ENCODE measurements at places on chromosomes 2 and 18.

DNA sequence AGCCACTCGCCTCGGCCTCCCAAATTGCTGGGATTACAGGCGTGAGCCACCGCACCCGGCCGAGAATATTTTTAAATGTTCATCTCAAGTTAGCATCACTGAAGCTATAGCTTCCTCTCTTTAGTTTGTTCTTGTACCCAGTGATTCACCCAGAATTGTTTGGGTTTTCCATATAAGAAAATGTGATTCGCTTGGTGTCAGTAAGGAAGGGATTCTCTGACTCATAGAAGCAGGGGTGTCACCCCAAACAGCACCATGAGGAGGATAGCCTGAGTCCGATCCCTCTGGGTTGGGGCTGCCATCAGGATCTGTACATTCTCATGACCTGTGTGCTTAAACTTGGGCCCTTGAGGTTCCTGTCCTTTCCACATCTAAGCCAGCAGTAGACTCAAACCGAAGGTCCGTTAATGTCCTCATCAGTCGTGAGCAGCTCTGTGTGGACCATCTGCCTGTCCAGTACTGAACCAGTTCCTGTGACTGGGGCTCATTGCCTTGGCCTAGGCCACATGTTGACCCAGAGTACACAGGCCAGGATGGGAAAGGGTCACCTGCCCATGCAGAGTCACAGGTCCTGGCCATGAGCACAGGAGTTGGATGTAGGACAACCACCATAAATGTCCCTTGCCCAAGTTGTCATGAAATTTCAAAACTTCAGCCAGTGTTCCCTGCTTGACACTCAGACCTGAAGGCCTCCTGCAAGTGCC is 311.9 kb downstream of the GBX2 start:
- DNase-seq = no peak
- no peak overlapping the region for H3K4me3 ChIP-seq
- H3K27ac ChIP-seq = no peak overlapping the region
- H3K4me1 ChIP-seq = no peaks in the 10 kb centered on the region

GRCh38 chr2:54574107-54574859 is 118.2 kb downstream of the SPTBN1 start:
- DNase-seq = peak; percentile 83
- H3K27me3 ChIP-seq = no peaks in the 10 kb centered on the region
- H3K4me3 ChIP-seq = peak overlapping the region; percentile 17
- H3K4me1 ChIP-seq = peaks cover 94% of the 10 kb centered on the region
- peak overlapping the region; percentile 93 for H3K27ac ChIP-seq

DNA sequence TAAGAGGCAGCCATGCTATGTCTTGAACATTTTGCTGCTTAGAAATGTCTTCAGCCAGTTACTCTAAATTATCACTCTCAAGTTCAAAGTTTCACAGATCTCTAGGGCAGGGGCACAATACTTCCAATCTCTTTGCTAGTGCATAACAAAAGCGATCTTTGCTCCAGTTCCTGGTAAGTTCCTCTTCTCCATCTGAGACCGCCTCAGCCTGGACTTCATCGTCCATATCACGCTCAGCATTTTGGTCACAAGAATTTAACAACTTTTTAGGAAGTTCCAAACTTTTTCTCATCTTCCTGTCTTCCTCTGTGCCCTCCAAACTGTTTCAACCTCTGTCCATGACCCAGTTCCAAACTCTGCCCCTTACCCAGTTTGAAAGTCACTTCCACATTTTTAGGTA is 8.8 kb upstream of the SLC35F5 start:
- no peaks in the 10 kb centered on the region for H3K36me3 ChIP-seq
- no peak overlapping the region for H3K4me3 ChIP-seq
- H3K27ac ChIP-seq = no peak overlapping the region

GRCh38 chr18:23137788-23138216 is 2.5 kb downstream of the CABLES1 start:
- peaks cover 32% of the 10 kb centered on the region for H3K4me1 ChIP-seq
- peaks cover 54% of the 10 kb centered on the region for H3K27me3 ChIP-seq
- DNase-seq = no peak
- no peak overlapping the region for H3K27ac ChIP-seq
- no peaks in the 10 kb centered on the region for H3K36me3 ChIP-seq

- no peaks in the 10 kb centered on the region for H3K27me3 ChIP-seq
- H3K36me3 ChIP-seq = peaks cover 1% of the 10 kb centered on the region
- no peak overlapping the region for H3K27ac ChIP-seq
- no peaks in the 10 kb centered on the region for H3K4me1 ChIP-seq
- peak; percentile 27 for DNase-seq
- no peak overlapping the region for H3K4me3 ChIP-seq
Observed at GRCh38 chr2:70009762-70010575, 48.5 kb upstream of the ASPRV1 start.

DNA sequence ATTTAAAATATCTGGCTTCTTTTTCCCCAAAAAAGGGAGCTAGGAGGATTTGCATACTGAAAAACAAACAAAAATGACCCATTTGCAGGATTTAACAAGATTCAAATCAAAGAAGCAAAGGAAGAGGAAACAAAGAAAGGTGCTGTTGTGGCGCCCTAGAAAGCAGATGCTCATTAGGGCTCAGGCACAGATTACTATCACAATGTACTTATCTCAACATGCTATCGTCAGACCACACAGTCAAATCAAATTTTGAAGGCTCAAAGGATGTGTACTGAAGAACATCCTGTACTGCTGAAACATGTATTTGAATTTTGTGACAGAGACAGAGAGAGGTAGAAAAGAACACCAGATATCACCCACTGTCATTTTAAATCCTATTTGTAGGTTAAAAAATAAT is 10.9 kb downstream of the RBMS1 start:
- no peaks in the 10 kb centered on the region for H3K27me3 ChIP-seq
- H3K27ac ChIP-seq = no peak overlapping the region
- no peaks in the 10 kb centered on the region for H3K36me3 ChIP-seq
- no peak overlapping the region for H3K4me3 ChIP-seq
- no peaks in the 10 kb centered on the region for H3K4me1 ChIP-seq

DNA sequence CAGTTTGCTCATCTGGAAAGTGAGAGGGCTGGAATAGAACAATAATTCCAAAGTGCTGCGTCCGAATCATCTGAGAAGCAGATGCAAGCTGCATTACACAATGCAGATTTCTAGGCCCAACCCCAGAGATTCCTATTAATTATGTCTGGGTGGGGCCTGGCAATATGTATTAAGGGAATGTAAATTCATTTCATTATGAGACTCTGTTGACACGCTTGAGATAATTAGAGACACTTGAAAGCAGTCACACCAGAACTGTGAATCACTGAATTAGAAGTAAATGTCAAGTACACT is 54.7 kb upstream of the HK2 start:
- H3K4me1 ChIP-seq = no peaks in the 10 kb centered on the region
- H3K27me3 ChIP-seq = no peaks in the 10 kb centered on the region
- H3K4me3 ChIP-seq = no peak overlapping the region
- DNase-seq = no peak
- H3K27ac ChIP-seq = no peak overlapping the region

GRCh38 chr2:30231996-30232800 is 864 bp downstream of the LBH start:
- peak; percentile 94 for DNase-seq
- no peaks in the 10 kb centered on the region for H3K27me3 ChIP-seq
- peak overlapping the region; percentile 94 for H3K27ac ChIP-seq
- H3K4me1 ChIP-seq = peaks cover 42% of the 10 kb centered on the region

GRCh38 chr18:63376538-63376937 is 9.5 kb upstream of the KDSR start:
- H3K27me3 ChIP-seq = no peaks in the 10 kb centered on the region
- H3K4me3 ChIP-seq = no peak overlapping the region
- H3K27ac ChIP-seq = no peak overlapping the region
- no peaks in the 10 kb centered on the region for H3K36me3 ChIP-seq
- no peak for DNase-seq
- H3K4me1 ChIP-seq = no peaks in the 10 kb centered on the region

DNA sequence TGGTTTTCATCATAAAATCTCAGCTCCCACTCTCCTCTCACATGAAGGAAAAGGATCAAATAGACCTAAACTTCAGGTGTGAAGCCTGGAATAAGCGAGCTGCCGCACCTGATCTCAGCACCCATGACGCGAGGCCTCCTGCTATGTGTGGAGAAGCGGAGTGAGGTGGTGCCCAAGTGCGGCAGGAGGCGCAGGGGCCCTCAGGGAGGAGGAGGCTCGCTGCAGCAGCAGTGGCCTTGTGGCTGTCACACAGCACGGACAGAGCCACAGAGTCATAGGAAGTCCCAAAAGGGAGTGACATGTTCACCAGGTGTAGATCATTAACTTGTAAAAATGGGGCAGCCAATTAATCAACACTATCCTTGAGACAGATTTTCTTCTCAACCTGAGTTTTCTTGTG is 9.1 kb downstream of the SCLY start:
- no peaks in the 10 kb centered on the region for H3K27me3 ChIP-seq
- H3K4me3 ChIP-seq = no peak overlapping the region
- no peak for DNase-seq
- peaks cover 28% of the 10 kb centered on the region for H3K36me3 ChIP-seq
- no peak overlapping the region for H3K27ac ChIP-seq

DNA sequence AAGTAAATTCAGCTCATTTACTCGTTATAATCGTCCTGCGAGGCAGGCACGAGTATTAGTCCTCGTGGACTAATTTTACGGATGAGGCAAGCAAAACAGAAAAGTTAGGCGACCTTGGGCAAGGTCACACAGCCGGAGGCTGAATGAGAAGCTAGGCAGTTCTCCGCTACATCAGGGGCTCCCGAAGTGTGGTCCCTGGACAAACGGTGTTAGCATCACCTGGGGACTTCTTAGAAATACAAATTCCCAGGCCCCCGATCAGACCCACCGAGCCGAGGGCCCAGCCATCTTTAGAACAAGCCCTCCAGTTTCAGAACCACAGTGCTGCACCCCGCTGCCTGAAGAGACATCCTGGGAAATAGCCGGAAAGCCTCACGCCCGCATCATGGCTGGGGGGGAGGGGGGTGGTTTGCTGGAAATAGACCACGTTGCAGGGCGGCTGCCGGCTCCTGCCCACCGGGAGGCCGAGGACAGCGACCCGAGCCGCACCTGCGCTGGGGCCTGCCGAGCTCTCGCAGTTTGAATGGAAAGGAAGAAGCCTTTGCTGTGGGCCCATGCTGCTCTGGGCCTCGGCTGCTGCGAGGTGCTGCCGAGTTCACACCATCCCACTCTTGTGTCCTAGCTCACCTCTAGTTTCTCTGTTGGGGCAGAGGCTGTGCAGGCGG is 72.2 kb downstream of the TFCP2L1 start:
- no peaks in the 10 kb centered on the region for H3K36me3 ChIP-seq
- H3K4me1 ChIP-seq = no peaks in the 10 kb centered on the region
- no peaks in the 10 kb centered on the region for H3K27me3 ChIP-seq
- H3K4me3 ChIP-seq = no peak overlapping the region
- no peak overlapping the region for H3K27ac ChIP-seq
- no peak for DNase-seq

DNA sequence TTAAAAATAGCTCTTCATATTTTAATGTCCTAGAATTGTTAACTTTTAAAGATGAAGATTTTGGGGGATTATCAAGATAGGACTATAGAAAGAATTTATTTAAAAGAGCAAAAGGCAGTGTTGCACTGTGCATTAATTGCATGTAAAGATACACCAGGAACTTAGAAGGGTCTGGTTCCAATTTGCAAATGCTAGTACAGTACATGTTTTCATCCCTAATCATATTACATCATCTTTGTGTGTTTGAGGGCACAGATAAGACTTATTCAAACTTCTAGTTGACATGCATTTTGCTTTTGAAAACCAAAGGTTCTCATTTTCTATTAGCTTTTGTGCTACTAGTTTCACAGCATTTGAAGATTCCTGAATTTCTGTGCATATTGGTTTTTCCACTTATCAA is 231.7 kb upstream of the LYPD1 start:
- no peaks in the 10 kb centered on the region for H3K4me1 ChIP-seq
- no peaks in the 10 kb centered on the region for H3K36me3 ChIP-seq
- DNase-seq = no peak
- no peaks in the 10 kb centered on the region for H3K27me3 ChIP-seq
- H3K4me3 ChIP-seq = no peak overlapping the region

- H3K27ac ChIP-seq = no peak overlapping the region
- H3K27me3 ChIP-seq = no peaks in the 10 kb centered on the region
- no peaks in the 10 kb centered on the region for H3K4me1 ChIP-seq
- no peak overlapping the region for H3K4me3 ChIP-seq
Observed at GRCh38 chr2:149768320-149768799, 180.8 kb upstream of the MMADHC start.

- no peaks in the 10 kb centered on the region for H3K27me3 ChIP-seq
- H3K36me3 ChIP-seq = no peaks in the 10 kb centered on the region
- no peak overlapping the region for H3K27ac ChIP-seq
- no peak for DNase-seq
- no peaks in the 10 kb centered on the region for H3K4me1 ChIP-seq
Observed at GRCh38 chr2:46780801-46781445, 134.7 kb downstream of the MCFD2 start.

GRCh38 chr18:58784601-58785137 is 80.0 kb upstream of the ZNF532 start:
- no peak overlapping the region for H3K27ac ChIP-seq
- no peaks in the 10 kb centered on the region for H3K27me3 ChIP-seq
- H3K4me3 ChIP-seq = no peak overlapping the region
- DNase-seq = no peak
- no peaks in the 10 kb centered on the region for H3K36me3 ChIP-seq
- peaks cover 2% of the 10 kb centered on the region for H3K4me1 ChIP-seq

GRCh38 chr2:15706986-15707632 is 115.4 kb downstream of the DDX1 start:
- H3K36me3 ChIP-seq = no peaks in the 10 kb centered on the region
- no peaks in the 10 kb centered on the region for H3K4me1 ChIP-seq
- H3K4me3 ChIP-seq = no peak overlapping the region
- no peak for DNase-seq

GRCh38 chr18:74635224-74635975 is 37.7 kb downstream of the ZNF407 start:
- peaks cover 3% of the 10 kb centered on the region for H3K36me3 ChIP-seq
- no peak overlapping the region for H3K4me3 ChIP-seq
- H3K27ac ChIP-seq = no peak overlapping the region

GRCh38 chr18:77001041-77001440 is 131.5 kb downstream of the MBP start:
- DNase-seq = no peak
- H3K27ac ChIP-seq = no peak overlapping the region
- peaks cover 12% of the 10 kb centered on the region for H3K4me1 ChIP-seq
- H3K36me3 ChIP-seq = no peaks in the 10 kb centered on the region
- no peaks in the 10 kb centered on the region for H3K27me3 ChIP-seq
- H3K4me3 ChIP-seq = no peak overlapping the region

DNA sequence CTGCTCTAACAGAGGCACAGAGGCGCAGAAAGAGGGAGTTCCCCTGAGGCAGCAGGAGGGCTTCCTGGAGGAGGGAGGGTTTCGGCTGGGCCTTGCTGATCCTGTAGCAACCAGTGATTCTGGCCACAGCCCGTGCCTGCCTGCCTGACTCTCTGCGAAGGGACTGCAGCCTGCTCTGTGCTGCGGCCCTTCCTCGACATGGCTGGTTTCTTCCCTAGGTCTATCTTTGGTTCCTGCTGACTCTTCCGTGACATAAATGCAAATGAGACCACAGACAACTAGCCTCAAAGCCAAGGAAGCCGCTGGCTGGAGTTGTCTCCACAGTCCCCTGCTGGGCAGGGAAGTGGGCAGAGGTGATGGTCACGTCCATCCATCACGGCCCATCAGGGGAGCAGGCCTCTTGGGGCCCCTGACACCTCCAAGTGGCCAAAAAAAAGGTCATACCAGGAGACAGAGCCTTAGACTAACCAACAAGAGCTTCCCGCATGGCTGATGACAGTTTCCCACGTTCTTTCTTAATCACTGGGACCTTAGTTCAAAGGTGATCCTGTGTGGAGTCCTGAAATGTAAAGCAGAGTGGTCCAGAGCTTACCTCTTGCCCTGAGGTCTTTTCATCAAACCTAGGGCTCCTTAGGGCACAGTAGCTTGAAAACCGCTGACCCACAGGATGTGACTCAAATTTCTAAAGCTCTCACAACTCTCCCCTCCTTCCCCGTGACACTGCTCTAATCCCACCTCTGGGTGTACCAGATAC is 55.3 kb downstream of the HS1BP3 start:
- peak overlapping the region; percentile 50 for H3K27ac ChIP-seq
- peaks cover 14% of the 10 kb centered on the region for H3K27me3 ChIP-seq
- peaks cover 37% of the 10 kb centered on the region for H3K4me1 ChIP-seq
- peaks cover 2% of the 10 kb centered on the region for H3K36me3 ChIP-seq
- peak; percentile 75 for DNase-seq
- peak overlapping the region; percentile 13 for H3K4me3 ChIP-seq

Measured in B cell (primary cell).